ENCODE measurements at places on chromosomes 3 and 15.

DNA sequence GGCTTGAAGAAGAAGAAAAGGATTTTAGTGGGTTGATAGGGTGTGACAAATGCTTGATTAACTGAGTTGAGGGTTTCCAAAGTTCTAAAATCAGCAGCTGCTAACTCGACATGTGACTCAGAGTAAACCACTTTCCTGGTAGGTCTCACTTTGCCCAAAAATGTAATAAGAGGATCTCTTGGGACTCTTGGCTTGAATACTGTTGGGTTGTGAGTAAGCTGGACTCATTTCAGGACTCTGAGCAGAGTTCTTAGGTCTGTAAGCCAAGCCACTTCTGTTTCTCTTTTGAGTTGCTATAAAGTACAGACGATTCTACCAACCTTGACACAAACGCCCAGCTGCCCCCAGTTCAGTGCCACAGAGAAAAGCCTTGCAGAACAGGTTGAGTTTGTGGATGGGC is 241.1 kb downstream of the ZNF621 start:
- DNase-seq = no peak

- no peak for DNase-seq
These were observed 21.8 kb upstream of the SPATA12 start for GRCh38 chr3:57038466-57039164.

GRCh38 chr3:190036631-190037030 is 84.1 kb downstream of the P3H2 start:
- no peak for DNase-seq

GRCh38 chr3:189871418-189871817 is 240.2 kb downstream of the TP63 start:
- DNase-seq = no peak
